Brain (organoid and tissue), 16 donors: ENCODE measurements at places on chromosomes 12 and 14.

DNA sequence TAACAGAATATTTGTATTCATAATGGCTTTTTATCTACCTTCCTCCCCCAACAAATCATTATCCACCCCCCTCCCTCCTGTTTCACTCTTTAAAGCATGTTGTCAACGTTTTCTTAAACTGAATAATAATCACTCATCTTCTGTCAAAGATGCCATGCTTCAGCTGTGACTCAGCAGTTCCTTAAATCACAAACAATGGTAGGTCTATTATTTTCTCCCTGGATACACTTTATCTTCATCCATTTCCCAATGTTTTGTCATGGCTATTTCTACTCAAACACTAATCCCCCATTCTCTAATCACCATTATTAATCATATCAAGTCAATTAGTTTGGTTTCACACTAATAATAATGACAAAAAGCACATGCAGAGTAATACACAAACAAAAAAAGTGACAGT is 6.5 kb downstream of the CLEC12B start:
- DNase-seq, result no peak

- DNase-seq, result peak; percentile 94
Measured at GRCh38 chr12:81758421-81759189, 545 bp downstream of the PPFIA2 start.

GRCh38 chr14:85380881-85381280 is 149.1 kb upstream of the FLRT2 start:
- DNase-seq, result peak; percentile 59

- no peak for DNase-seq
Measured at GRCh38 chr14:99234355-99234754, 37.6 kb downstream of the BCL11B start.

DNA sequence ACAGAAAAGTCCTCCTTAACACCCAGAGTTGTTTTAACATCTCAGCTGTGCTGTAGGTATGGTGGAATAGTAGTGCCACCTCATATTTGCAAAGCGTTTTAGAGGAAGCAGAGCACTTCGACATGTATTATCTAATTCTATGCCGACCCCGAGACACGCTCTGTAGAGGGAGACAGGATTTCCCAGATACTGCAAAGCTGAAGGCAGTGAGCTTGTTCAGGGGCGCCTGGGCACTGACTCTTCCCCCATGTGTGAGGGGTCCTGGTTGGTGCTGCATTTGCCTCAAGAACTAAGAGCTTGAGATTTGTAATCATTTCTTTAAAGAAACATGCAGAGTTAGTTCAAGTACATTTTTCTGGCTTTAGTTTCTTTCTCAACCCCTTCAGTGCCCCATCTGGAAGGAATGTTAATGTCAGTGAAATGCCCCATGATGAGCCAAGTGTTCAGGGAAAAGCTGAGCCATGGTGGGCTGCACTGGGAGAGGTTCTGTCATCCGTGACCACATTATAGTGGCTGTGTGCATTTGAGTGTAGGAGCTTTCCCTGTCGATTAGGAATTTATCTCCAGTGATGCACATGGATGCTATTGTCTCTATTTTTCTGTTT is 66.3 kb downstream of the MBIP start:
- no peak for DNase-seq

DNA sequence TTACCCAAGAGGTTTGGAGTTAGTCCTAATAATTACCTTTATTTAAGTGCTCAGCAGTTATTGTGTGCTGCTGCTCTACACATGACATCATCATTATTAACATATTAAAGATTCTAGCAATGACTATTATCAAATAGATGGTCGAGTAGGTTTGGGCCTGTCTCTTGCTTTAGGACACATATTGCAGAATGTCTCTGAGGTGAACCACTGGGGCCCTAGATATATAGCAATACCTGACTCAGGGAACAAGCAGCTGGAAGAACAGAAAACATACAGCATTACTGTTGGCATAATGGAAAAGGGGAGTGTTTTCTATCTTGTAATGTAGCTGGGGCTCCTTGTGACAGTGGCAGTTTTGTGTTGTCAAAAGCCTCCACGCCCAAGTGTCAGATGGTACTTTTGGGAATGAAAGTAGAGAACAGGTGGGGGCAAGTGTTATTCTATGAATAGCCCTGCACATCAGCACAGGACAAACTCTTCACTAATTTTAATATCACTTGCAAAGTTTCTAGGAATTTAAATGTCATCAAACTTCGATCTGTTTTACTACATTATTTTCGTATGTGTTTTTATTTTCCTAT is 54.6 kb downstream of the C12orf56 start:
- DNase-seq, result no peak

DNA sequence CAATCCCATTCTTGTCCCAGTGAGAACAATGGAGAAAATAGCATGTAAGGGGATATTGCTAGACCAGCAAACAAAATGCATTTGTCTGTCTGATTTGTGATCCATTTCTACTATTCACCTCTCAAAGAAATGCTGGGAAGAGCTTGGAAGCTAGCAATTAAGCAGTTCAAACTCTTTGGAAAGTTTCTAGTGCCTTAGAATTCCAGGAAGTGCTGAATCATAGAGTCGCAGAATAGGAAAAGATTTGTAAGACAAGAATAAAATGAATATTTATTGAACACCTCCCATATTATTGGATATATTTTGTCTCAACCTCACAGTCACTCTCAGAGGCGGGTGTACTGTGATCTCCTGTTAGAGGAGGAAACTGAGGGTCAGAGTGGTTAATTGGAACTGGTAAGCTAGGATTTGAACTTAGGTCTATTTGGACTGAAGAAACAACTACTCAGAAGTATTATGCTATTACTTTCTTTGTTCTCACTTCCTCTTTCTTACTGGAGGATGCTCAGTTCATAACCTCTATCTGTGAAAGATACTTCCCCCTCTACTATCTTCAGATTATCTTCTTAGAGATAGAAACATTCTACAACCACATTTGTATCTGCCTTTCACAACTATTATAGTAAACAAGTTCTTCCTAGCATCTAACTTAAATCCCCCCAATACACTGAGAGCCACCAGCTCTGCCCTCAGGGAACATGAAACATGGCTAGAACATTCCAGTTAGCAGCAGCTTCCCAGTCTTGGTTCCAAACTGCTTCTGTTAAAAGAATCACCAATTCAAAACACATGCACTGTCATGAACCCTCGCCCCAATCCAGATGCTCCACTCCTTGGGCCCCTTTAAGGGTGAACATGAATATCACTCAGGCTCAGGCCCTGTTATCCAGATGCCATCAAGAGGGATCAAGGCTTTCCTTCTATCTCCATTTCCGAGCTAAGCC is 64.2 kb downstream of the DRAM1 start:
- no peak for DNase-seq

DNA sequence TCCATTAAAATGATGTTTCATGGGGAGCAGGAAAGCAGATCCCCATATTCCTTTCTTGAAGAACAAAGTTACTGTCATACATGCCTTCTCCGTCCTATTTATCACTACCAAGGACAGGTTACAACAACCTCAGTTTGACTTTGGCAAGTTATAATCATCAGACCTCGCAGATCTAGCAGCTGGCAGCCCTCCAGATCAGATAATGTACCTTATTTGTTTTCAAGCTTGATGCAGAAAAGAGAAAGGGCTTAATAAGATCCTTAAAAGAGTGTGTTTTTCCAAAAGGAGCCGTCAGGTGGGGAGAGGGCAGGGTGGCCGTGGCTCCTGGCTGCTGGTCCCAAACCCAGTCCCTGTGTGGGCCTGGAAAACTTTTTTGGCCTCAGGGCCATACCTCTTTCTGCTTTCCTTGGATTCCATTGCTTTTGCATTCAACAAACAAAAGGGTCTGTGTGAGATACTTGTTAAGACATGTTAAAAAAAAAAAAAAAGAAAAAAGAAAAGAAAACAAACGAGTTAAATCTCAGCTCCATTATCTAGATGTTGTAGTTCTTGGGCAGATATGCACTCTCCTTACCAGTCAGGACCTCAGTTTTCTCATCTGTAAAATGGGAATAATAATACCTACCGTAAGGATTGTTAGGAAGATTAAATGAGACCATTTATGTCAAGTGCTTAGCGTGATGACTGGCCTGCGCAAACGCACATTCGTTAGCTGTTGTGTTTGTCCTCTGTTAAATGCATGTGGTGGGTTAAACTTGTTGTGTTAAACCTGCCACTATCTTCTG is 64.6 kb downstream of the B4GALNT3 start:
- DNase-seq, result no peak

DNA sequence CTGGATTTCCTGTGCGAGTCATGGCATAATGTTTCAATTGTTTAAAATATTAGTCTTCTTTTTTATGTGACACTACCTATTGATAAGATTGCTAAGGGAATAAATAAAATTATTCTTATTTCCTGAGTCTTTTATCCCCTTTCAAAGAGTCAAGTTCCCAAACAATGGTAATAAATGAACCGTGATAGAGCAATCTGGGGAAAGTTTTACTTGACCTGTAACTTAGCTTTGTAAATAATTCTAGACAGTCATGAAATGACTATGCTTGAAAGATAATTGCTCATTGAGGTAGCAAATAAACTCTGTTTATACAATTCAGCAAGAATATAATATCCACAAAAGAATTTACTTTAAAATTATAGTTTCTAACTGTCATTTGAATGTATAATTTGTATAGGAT is 82.1 kb downstream of the TSPAN8 start:
- DNase-seq, result no peak

DNA sequence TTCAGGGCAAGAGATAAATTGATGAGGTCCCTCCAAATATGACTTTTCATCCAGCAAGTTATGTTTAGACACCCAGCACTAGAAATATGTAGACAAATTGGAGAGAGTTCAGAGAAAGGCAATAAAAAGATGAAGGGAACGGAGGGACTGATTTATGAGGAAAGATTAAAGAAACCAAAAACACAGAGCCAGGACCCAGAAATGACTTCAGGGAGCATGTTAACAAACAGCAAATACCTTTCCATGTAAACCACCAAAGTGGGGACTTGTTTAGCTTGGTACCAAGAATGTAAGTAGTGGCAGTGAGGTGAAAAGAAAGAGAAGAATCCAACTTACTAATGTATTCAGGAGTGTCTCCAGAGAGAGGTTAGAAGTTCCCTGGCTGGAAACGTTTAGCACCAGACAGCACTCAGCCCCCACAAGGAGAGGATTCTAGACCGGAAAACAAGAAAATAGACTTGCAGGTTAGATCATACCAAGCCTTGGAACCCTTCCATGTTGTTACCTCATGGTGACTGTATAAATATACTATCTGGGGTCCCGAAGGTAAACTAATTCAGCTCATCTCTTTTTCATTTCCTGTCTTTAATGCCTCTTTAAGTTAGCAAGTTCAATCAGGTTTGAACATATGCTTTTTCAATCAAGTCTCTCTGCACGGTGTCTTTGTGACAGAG is 79.2 kb downstream of the TBC1D30 start:
- DNase-seq, result no peak

GRCh38 chr14:44767646-44768173 is 194.0 kb downstream of the KLHL28 start:
- DNase-seq, result no peak

DNA sequence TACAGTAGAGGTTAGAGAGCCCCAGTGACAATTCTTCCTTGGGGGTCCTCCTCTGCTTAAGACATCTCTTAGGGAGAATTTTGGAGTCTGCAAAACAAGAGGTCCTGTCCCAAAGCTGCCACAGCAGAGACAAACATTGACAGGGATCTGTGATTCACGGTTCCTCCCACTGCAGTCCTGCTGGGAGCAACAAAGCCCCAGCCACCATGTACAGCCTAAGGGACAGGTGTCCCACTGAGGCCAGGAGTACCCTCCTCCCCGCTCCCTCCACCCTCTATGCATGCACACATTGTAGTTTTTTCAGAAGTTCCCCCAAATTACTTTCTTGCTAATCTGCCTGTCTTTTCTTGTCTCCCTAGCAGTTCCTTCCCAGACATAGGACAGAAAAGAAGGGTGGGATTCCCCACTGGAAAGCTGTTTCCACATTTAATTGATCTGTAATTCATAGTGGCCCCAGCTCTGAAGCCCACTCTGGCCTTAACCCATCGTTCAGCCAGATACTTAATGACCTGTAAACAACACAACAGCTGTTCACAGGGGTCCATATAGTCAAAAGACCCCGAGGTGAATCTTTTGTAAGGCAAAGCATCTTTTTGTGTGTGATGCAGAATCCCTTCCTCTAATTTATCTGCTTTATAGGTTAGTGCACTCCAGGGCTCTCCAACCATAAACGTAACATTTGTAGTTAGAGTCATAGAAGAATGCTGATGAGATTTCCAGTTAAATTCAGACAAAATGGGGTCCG is 13.9 kb upstream of the PRICKLE1 start:
- DNase-seq, result no peak

- DNase-seq, result no peak
Measured at GRCh38 chr12:71804505-71804904, 35.1 kb upstream of the TBC1D15 start.

DNA sequence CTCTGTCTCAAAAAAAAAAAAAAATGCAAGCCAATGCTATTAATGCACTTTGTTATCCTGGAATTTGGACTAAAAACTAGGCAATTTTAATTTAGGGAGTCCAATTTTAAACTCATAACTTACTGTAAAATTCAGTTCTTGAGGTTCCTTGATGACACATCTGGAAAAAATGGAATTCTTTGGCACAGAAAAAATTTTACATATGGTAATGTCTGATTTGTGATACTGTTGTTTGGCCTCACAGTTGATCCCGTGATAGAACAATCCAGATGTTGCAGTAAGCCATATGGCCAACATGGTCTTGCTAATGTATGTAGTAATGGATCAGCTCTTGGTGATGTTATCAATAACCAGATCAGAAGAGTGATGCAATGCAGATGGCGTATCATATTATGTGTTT is 1089.8 kb downstream of the FLRT2 start:
- no peak for DNase-seq

DNA sequence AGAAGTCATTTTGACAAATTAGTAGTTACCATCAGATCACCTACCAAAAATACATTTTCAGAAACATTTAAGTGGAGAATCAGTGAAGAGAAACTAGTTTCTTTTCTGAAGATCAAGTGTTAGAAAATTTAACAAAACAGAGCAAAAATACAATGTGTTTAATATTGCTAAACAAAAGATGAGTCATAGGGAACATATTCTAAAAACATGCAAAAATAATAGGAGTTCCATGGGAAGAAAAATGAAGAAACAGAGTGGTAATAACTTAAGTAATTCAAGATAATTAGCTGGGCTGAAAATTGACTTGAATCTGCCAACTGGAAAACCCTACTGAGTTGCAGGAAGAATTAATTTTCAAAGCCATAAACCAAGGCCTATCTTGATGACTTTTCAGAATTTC is 111.5 kb upstream of the KITLG start:
- DNase-seq, result no peak

DNA sequence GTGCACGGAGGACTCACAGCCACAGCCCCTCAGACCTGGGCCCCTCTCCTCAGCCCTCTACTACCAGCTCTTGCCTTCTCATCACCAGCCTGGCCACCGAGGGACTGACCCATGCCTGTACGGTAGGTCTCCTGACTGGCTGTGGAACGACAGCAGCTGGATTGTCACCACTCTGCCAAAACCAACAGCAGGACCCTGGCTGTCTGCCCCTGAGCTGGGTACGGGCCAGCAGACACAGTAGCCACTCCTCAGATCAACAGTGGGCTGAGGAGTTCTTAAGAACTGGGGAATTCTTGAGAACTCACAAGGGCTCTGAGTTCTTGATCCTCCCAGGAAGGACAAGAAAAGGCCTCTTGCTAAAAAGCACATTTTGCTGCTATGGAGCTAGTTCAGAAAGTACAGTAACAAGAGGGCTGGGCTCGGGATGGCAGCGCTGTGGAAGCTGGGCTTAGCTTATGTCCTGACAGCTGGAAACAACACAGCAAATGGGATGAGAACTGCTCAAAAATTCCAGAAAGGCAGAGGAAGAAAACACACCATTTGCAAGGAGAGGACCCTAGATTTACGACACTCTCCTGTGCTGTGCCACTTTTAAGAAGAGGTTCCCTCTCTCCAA is 176.4 kb downstream of the ANO2 start:
- peak; percentile 30 for DNase-seq

GRCh38 chr14:51865953-51866747 is 5.7 kb downstream of the GNG2 start:
- no peak for DNase-seq
